Activated CD8-positive, alpha-beta memory T cell treated with anti-CD3 and anti-CD28 coated beads, Interleukin-2, amount 10 ng/mL, durations not matched to agents 7 days and 5 days (primary cell): ENCODE measurements at places on chromosomes 2 and 18.

GRCh38 chr18:66638856-66639629 lies 35.2 kb upstream of the CDH19 start:
- DNase-seq = no peak

- DNase-seq = no peak
These were observed 8.1 kb upstream of the RAB17 start for GRCh38 chr2:237598468-237599208.

DNA sequence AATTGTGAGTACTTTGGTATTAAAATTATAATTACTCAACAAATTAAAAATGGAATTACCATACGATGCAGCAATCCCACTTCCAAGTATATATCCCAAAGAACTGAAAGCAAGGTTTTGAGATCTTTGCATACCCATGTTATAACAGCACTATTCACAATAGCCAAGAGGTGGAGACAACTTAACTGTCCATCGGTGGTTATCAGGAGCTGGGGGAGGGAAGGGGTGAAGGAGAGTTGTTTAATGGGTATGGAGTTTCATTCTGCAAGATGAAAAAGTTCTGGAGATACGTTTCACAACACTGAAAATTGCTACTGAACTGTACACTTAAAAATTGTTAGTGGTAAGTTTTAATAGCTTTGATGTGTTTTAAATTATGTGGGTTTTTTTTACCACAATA lies 25.7 kb downstream of the RAB10 start:
- DNase-seq = no peak

- no peak for DNase-seq
These were observed 5.8 kb upstream of the FAM228A start for GRCh38 chr2:24169023-24169422.

DNA sequence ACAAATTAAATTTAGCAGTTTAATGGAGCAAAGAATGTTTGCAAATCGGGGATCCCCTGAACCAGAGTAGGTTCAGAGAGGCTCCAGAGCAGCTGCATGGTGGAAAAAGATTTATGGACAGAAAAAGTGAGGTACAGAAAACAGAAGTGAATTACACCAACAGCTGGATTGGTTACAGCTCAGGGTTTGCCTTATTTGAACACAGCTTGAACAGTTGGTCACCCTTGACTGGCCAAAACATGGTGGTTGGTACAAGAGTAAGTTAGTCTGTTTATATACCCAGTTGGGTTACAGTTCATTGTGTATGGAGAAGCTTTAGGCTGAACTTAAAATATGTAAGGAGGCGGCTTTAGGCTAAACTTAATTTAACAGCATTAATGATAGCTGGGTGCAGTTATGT lies 5.4 kb upstream of the CDCA7 start:
- no peak for DNase-seq

DNA sequence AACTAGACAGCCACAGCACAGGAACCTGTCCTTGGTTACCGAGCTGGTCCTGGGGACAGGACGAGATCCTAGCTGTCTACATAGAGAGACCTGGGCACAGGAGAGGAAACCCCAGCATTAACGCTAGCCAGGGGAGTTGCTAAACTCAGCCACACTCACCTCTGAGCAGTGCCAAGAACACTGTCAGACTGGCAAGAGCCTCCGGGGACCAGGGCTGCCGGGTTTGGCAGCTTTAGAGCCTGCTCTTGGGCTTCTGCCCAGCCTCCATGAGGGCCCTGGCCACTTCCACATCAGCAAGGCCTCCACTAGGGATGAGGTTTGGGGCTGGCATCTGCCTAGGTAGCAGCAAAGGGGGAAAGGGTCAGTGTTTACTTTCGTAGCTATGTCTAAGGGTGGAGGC lies 6.7 kb downstream of the TMBIM1 start:
- DNase-seq = no peak

DNA sequence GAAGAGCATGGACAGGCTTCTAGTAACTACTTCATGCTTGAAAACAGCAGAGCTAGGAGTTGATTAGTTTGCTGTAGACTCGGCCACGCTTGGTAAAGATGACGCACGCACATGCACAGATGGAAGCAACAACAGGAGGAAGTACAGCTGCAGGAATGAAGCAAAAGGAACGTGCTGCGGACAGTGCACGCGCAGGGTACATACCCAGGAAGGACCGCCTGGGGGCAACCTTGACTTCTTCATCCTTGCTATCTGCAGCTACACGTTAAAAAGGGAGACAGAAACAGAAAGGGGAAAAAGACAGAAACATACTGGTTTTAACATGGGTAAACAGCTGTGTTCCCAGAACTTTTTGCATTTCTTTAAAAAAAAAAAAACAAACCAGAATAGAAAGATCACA lies 17.7 kb downstream of the SLC66A2 start:
- DNase-seq = no peak

- no peak for DNase-seq
These were observed 29.2 kb upstream of the MSH2 start for GRCh38 chr2:47373747-47374146.

DNA sequence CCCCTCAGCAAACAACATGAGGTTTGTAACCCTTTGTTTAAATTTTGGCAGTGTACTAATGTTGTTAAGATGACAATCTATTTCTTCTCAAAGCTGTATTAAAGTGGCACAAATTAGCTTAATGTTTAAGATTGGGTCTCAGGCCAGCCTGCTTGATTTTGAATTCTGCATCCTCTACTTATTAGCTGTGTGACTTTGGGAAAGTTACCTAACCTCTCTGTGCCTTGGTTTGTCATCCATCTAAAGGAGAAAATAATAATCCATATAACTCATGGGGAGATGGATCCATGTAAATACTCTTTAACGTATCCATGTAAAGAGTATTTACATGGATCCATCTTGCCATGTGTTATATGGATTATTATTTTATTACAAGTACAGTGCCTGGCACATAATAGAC lies 2.1 kb downstream of the TRPM8 start:
- no peak for DNase-seq

DNA sequence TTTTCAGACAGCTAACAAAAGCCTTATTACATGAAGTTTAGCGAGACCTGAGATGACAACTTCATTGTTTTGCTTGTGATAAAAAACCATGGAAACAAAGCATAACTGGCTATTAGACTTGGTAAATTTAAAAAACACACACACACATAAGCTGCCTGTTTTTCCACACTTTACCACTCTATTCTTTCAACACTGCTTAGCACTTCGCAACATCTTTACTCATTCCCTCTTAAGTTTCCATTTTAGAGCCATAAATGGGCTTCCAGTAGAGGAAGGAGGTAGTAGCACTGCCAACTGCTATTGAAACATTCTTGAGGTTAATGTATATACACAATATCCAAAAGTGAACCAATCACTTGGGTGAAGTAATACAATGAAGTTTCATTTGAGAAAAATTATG lies 54.1 kb downstream of the BAZ2B start:
- no peak for DNase-seq

- no peak for DNase-seq
These were observed 52.9 kb downstream of the REL start for GRCh38 chr2:60934165-60934722.

GRCh38 chr2:62475172-62476011 lies 30.6 kb downstream of the TMEM17 start:
- no peak for DNase-seq

DNA sequence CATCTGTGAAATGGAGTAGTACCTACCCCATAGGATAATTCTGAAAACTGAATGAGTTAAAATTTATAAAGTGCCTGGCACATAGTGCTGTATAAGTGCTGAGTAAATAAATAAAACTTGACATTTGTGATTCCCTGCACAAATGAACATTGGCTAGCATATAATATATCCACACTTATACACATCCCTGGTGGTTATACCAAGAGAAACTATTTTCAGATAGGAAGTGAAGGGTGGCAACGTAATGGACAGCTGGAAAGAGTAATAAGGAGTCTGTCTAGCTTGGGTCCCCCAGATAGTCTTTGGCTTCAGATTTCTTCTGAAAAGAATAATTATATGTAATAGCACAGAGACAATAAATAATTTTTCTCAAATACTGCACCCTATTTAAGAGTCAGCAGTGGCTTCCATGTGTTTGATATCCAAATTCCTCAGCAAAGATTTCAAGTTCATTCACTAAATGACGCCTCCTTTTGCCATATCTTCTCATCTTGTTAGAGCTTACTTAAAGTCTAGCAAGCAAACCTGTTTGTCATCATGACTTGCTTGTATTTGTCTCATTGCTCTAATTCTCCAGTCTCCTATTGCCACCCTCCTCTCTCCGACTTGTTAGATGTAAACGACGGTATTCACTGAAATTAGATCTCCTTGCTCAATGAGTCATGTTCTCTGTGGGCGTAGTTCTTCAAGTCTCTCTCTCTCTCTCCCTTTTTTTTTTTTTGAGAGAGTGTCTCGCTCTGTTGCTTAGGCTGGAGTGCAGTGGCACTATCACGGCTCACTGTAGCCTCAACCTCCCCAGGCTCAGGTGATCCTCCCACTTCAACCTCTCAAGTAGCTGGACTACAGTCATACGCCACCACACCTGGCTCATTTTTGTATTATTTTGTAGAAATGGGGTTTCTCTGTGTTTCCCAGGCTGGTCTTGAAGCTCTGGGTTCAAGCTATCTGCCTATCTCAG lies 8.7 kb upstream of the ADGRF3 start:
- no peak for DNase-seq

- no peak for DNase-seq
These were observed 53.1 kb downstream of the LRRTM4 start for GRCh38 chr2:77469106-77469505.

DNA sequence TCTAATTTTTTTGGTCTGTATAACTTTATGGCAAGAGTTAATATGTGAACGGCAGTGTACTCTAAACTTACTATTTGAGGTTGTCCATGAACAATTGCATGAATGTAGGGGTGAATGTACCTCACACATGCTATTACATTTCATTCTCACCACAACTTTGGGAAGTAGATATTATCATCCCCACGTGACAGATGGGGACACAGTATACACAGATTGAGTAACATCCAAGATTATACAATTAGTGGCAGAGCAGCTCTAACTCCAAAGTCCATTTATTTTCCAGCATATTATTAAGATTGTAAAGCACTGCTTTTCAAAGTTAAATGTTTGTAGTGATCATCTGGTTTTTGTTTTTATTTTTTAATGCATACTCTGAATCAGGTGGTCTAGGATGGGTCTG lies 622.1 kb upstream of the ZEB2 start:
- DNase-seq = no peak

DNA sequence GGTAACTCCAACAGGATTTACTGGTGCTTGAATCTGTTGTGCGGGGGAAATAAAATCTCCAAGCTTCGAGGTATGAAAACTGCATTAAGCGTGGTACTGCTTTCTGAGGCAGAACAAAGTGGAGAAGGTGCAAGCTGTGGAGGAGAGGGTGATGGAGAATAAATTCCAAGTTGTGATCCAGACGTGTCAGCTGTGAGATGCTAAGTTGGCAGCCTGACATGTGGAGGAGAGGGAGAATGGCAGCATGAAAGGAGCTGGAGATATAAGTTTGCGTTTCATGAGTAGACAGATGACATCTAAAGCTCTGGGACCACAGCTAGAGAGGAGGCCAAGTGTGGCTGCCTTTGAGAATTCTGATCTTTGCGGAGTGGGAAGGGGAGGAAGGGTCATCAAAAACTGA lies 411.8 kb downstream of the FBXO15 start:
- no peak for DNase-seq

DNA sequence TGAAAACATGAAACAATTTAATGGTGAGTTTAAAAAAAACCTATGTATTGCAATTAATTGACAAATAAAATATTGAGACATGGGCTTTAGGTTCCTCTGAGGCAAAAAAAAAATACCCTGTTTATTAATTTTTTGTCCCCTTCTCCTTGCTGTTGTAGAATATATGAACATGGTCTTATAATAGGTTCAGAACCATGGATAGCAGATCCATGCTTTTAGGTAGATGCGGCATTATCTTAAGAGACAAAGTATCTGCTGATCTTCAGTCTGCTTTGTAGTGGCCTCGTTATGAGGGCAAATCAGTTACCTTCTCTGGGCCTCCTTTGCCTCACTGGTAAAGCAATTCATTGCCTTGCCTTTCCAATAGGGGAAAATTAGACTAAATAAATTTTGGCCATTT lies 850.7 kb downstream of the NRXN1 start:
- DNase-seq = no peak

- no peak for DNase-seq
These were observed 91.0 kb downstream of the CTIF start for GRCh38 chr18:48629730-48630324.

GRCh38 chr18:24173997-24174396 lies 35.1 kb downstream of the CABYR start:
- DNase-seq = no peak

DNA sequence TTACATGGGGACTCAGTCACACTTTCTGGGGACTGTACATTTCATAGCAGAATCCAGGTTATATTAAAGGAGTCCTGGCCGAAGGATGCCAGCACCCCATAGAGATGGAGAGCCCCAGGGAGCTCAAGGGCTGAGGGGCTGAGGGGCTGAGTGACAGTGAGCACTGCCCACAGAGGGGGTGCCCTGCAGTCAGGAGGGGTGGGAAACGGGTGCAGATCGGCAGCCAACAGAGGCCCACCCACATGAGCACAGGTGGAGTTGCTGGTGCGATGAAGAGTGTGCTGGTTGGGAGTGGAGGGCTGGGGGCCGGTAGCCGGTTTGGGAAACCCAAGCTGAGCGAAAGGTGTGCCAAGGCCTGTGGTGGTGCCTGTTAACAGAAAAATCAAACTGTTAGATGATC lies 32.1 kb downstream of the TPRKB start:
- no peak for DNase-seq

- no peak for DNase-seq
These were observed 737.2 kb upstream of the RAB6C start for GRCh38 chr2:129242269-129242668.

DNA sequence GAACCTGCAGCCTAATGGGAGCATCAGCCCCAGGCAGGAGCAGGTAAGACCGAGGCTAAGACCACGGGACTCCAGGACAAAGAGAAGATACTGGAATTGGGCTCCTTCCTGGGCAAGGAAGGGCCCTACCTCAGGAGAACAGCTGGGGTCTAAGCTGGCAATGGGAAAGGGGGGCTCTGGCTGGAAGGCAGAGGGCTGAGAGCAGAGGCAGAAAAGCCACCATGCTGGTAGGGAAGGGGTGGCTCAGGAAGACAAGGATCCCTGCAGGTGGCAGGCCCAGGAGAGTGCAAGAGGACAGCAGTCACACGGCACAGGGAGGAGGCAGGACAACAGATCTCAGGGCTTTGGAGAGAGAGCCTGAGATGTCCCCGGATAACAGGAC lies 203.5 kb downstream of the NDUFA10 start:
- DNase-seq = peak; percentile 30

- DNase-seq = no peak
These were observed 9.5 kb downstream of the TPO start for GRCh38 chr2:1422716-1423285.

GRCh38 chr2:197707316-197708213 lies 2.4 kb downstream of the MARS2 start:
- no peak for DNase-seq

GRCh38 chr2:121293450-121294325 lies 8.7 kb upstream of the TFCP2L1 start:
- no peak for DNase-seq

- DNase-seq = no peak
These were observed 481.8 kb downstream of the DLGAP1 start for GRCh38 chr18:3973191-3973850.

- no peak for DNase-seq
These were observed 35.5 kb downstream of the SDC1 start for GRCh38 chr2:20189299-20189931.

GRCh38 chr18:11570073-11570588 lies 39.3 kb upstream of the SLC35G4 start:
- DNase-seq = no peak
